CD4-positive, alpha-beta T cell treated with Interleukin-1 beta for 1 hour (primary cell): ENCODE measurements at places on chromosomes 11 and 22.

GRCh38 chr22:30317778-30318177 is 9.0 kb downstream of the TBC1D10A start:
- DNase-seq: no peak

- DNase-seq: peak; percentile 35
Observed at GRCh38 chr11:77127235-77127911, 673 bp upstream of the MYO7A start.

GRCh38 chr22:37312549-37313183 is 30.4 kb downstream of the CYTH4 start:
- DNase-seq: no peak

- DNase-seq: no peak
Observed at GRCh38 chr22:24947881-24948280, 1.4 kb upstream of the LHFPL7 start.

DNA sequence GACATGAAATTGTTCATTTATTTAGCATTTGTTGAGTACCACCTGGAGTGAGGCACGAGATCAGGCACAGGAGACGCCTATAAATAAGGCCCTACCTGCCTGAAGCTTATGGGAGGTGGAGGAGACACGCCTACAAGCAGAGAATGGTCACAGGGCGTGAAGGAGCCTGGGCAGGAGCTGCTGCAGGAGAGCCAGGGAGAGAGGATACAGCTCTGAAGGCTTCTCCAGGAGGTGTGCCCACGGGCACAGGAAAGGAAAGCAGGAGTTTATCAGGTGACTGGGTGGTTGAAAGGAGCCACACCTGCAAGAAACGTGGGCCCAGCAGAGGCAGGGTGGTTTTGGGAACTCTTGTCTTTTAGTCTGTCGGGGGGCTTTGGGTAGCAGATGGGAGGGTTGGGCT is 70.3 kb downstream of the BMAL1 start:
- DNase-seq: no peak

DNA sequence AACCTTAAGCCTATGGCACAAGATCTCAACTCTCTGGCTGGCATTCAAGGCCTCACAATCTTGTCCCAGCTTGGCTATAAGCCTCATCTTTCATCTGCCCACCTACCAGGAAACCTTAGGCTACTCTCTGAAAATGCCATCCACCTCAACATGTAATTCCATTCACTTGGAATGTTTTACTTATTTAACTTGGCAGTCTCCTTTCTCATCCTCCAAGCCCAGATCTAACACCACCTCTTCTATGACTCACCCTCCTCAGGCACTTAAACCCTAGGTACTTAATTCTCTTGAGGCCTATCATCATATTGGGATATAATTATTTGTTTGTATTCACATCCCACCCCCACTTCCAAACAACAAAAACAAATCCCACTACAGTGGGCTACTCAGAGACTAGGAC is 15.0 kb downstream of the POGLUT3 start:
- no peak for DNase-seq

- no peak for DNase-seq
Observed at GRCh38 chr22:39634530-39635405, 64.2 kb downstream of the CACNA1I start.

- no peak for DNase-seq
Observed at GRCh38 chr11:57417056-57417455, 9.9 kb downstream of the SLC43A3 start.

GRCh38 chr11:122277493-122277892 is 161.5 kb upstream of the BLID start:
- DNase-seq: no peak

GRCh38 chr11:73216465-73216864 is 1.6 kb upstream of the P2RY2 start:
- DNase-seq: no peak

- DNase-seq: peak; percentile 68
Observed at GRCh38 chr22:46122511-46122971, 27.8 kb upstream of the PPARA start.

DNA sequence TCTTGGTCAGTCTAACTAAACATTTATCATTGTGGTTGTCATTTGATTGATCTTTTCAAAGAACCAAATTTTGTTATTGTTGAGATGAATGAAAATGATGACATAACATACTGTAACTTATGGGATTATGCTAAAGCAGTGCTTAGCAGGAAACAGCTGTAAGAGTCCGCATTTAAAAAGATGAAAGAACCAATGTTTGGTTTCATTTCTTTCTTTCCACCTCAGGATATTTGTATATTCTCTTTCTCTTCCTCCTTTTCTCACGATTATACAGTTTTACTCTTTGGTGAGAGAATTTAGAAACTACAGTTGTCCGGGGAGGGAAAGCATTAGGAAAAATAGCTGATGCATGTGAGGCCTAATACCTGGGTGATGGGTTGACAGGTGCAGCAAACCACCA is 23.1 kb downstream of the PIH1D2 start:
- DNase-seq: no peak

DNA sequence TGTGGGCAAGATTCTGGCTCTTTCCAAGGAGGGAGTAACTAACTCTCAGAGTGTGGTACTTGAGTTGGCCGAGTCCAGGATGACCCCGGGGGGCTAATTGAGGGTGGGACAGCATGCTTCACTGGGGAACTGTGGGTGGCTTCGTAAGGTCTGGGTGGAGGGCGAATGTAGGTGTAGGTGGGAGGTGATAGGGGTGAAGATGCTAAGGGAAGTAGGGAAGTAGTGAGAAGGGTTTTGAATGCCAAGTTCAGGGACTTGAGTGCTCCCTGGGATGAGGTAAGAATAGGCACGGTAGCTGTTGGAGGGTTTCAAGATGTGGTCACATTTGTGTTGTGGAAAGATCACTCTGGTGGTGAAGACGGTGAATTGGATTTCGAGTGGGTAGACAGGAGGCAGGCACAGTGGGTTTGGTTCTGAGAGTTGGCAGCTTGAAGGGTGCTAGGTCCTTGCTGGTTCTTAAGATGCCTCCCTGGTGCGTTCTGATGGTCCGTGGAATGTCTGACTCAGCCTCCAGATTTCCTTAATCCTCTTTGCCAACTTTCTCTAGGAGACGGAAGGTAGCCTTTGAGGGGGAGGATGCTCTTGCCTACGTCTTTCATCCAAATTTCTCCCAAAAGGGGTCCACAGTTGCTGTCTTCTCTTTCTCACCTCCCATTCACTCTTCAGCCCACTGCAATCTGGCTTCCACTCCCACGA is 2.5 kb upstream of the DNAL4 start:
- DNase-seq: no peak

DNA sequence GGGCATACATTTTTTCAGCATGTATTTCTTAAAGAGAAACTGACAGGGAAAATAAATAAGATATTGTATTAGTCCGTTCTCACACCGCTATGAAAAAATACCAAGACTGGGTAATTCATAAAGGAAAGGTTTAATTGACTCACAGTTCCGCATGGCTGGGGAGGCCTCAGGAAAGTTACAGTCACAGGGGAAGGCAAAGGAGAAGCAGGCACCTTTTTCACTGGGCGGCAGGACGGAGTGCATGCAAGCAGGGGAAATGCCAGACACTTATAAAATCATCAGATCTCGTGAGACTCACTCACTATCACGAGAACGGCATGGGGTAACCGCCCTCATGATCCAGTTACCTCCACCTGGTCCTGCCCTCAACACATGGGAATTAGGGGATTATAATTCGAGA is 44.2 kb downstream of the PPFIA1 start:
- DNase-seq: no peak

DNA sequence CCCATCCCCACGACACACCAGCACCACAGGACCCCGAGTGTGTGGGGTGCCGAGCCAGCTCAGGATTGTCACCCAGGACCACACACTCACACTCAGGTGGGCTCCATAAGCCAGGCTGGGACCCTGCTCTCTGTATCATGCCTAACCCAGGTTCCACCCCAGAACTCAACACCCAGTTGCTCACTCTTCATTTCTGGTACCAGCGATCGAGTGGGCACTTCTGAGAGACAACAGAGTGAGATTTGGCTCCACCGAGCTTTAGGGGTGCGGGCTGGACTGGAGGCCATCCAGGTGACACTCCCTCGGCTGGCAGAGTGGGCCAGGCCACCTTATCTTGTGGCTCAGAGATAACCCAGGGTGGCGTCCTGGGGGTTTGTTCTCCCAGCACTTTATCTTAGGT is 1323.8 kb downstream of the BRD1 start:
- no peak for DNase-seq
